NCI-H2081 (cell line): ENCODE measurements at places on chromosomes 3 and 15.

- no peak for DNase-seq
These were observed 116.5 kb downstream of the THSD4 start for GRCh38 chr15:71231758-71232157.

DNA sequence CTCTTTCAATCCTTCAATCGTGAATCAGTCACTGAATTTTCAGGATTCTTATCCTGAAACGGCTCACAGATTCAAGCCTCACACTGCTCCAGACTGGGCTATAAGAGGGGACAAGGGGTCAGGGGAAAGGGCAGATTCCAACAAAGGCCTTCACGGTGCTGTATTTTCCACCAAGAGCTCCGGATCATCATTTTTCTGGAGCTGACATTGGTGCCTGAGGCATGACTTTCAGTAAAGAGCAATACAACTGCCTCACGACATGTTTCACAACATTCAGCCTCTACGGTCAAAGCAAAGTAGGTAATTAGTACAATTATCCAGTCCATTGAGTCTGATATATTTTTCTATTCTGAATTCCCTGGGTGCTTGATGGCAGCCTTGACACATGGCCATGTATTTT is 185.0 kb upstream of the PRICKLE2 start:
- DNase-seq, result no peak

GRCh38 chr15:79844221-79844620 is 52.6 kb downstream of the MTHFS start:
- DNase-seq, result no peak

DNA sequence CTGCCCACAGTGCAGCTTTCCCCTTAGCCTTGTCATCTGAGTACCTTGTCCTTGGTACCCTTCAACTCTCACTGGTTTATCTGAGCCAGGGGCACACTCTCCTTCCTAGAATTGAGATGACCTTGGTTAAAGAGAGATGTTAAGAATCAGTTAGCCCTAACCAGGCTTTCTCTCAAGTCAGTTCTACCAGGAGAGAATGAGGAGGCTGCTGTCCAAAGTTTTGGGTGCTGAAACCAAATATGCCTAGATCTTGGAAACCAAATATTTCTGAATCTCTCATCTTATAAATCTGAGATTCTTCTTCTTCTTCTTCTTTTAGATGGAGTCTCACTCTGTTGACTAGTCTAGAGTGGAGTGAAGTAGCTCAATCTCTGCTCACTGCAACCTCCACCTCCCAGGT is 12.0 kb upstream of the CTXND1 start:
- no peak for DNase-seq

DNA sequence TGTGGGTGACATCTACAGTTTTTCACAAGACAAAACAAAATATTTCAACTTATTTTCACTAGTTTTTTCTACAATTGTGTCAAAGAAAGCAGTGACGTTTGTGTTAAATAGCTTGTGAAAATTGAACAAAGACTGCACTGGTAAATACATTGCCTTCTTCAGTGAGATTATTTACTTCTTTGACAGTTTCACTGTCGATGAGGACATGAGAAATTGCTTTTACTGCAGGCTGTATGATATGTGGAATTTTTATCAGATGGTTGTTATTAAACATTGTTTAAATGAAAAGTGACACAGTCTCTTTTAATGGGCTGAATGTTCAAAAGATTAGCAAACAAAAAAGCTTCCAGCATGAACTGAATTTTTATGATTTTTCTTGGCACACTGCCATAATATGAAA is 773.9 kb upstream of the CADM2 start:
- DNase-seq, result no peak
